ENCODE measurements at places on chromosomes 11 and 22.

- DNase-seq, result no peak
These were observed 33.3 kb upstream of the ZC3H12C start for GRCh38 chr11:110059706-110060463.

GRCh38 chr11:116132273-116132978 is 628.2 kb upstream of the CADM1 start:
- DNase-seq, result no peak

DNA sequence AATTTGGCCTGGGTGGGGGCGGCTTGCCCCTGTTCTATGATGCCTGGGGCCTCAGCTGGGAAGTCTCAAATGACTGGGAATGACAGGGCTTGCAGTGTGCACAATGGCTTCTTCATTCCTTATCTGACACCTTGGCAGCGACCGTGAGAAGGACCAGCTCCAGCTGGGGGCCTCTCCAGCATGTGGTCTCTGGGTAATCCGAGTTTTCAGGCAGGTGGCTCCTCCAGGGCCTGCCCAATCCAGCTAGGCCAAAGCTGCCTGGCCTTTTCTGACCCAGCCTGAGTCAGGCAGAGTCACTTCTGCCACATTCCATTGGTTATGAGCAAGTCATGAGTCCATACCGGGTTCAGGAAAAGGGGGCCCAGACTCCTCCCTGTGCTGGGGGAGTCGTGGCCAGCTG is 646.0 kb downstream of the OPCML start:
- peak; percentile 92 for DNase-seq

GRCh38 chr22:10961043-10961860 is 4566.7 kb upstream of the OR11H1 start:
- DNase-seq, result peak; percentile 48

- peak; percentile 83 for DNase-seq
These were observed at the start of gene OSBPL5 for GRCh38 chr11:3165152-3165705. TSS of gene OSBPL5 (minus strand) at chr11:3165310. CDS start at chr11:3129148, 36,162 bp downstream.

DNA sequence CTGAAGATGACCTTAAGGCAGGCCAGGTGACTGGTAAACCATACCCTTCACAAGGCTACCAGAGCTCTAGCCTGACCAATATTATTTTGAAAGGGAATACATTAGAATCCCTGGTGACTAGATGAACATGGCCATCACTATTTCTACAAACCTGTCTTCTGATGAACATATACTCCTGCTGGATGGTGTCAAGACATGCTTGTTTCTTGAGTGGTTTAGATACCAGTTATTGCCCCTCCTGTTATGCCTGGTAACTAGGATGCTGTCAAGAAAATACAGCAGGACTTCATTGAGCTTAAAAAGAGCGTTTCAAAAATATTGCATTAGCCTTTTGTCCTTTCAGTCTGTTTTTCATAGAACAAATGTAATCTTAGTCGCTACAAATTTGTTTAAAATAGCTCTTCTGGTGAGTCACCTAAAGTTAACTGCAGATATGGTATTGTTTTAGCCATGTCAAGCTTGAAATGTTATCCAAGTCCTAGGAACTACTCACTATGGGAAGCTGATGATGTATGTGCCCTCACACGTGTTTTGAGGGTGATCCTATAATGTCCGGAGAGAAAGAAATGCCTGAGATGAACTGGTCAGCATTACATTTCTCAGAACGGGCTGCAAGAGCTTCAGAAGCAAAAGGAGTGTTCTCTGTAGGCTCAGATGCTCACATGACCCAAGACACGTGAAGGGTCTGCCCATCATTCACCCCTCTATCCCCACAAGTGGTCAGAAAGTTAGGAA is 20.6 kb downstream of the ADM start:
- DNase-seq, result no peak

- peak; percentile 78 for DNase-seq
These were observed 104.8 kb downstream of the ARHGAP42 start for GRCh38 chr11:100791860-100792259.

- DNase-seq, result no peak
These were observed 5.9 kb upstream of the ALKBH3 start for GRCh38 chr11:43874738-43875137.

- no peak for DNase-seq
These were observed 13.6 kb downstream of the DGKZ start for GRCh38 chr11:46360878-46361277.

GRCh38 chr11:10477690-10478046 is 22.6 kb downstream of the AMPD3 start:
- no peak for DNase-seq

- no peak for DNase-seq
These were observed 31.2 kb upstream of the CLNS1A start for GRCh38 chr11:77668760-77669159.

DNA sequence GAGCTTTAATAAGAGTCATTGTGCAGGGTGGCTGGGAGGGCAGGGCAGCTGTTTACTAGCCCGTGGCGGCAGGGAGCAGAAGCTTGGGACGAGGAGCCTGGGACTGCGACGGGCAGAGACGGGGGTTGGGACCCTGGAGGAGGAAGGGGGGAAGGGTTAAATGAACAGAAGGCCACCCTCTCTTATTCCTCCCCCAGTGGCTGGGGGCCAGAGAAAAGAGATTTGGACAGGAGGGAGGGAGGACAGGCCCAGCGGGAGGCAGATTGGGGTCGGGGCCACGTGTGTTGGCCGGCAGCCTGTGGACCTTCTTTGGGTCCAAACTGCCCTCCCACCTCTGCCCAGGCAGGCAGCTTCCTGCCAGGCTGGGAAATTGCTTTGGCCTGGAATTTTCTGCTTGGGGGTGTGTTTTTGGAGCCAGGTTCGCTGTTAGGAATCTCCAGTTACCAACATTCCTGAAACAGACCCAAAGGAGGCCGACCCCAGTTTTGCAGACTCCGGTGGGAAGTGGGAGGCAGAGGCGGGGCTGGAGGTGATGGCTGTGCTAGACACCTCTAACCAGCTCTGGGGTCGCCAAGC is 50.2 kb downstream of the APOL3 start:
- DNase-seq, result peak; percentile 68

DNA sequence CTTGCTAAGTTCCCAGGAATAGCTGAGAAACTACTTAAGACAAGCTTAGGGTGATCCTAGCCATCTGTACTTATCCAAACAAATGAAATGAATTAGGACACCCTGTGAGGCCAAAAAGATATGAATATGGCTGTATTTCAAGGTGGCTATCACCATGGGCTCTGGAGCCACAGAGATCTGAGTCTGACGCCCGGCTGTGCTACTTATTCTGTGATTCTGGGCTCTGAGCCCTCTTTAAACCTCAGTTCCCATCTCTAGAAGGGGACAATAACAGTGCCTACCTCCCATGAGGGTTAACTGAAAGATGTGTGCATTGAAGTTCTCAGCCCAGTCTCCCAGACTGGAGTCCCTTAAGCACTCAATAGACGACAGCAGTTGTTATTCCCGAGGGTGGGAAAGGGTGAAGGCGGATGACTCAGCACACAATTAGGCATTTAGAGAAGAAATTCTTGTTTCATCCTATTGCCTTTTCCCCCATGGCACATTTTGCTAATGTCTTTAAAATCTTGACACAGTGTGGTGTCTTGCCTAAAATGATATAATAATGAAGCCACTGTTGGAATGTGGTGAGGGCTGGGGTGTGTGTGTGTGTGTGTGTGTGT is 132.5 kb downstream of the ADAMTS15 start:
- peak; percentile 87 for DNase-seq

DNA sequence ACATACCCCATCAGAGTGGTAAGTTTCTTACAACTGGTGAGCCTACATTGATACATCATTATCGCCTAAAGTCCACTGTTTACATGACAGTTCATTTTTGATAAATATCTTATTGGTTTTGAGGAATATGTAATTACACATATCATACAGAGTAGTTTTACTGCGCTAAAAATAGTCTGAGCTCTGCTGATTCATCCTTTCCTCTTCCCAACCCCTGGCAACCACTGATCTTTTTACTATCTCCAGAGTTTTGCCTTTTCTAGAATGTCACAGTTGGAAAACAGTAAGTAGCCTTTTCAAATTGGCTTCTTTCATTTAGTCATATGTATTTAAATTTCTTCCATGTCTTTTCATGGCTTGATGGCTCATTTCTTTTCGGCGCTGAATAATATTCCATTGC is 112.8 kb downstream of the LARGE1 start:
- DNase-seq, result no peak

GRCh38 chr22:44743804-44744211 is 8.6 kb upstream of the ARHGAP8 start:
- no peak for DNase-seq

GRCh38 chr11:11045156-11045930 is 187.5 kb upstream of the ZBED5 start:
- DNase-seq, result no peak

DNA sequence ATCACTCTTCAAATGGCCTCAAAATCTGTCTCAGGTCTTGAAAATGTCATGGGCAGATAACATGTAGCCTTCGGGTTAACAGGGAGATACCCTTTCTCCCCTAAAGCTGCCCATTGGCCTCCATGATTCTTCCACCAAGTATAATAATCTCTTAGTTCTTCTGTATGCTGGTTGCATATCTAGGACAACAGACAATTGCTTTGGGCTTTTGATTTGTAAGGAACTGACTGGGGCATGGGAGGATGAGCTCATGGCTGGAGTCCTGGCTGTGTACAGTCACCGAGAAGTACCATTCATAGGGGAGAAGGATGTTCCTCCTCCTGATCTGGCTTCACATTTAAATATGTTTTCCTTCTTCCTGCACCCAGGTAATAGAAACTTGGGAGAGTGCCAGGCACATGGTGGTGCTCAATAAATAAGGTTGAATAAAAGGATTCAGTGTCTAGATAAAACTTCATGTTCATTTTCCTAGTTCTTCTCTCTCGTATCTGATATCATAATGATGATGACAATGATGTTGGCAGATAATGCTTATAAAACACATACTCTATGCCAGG is 2.8 kb upstream of the AMPD3 start:
- DNase-seq, result peak; percentile 22

DNA sequence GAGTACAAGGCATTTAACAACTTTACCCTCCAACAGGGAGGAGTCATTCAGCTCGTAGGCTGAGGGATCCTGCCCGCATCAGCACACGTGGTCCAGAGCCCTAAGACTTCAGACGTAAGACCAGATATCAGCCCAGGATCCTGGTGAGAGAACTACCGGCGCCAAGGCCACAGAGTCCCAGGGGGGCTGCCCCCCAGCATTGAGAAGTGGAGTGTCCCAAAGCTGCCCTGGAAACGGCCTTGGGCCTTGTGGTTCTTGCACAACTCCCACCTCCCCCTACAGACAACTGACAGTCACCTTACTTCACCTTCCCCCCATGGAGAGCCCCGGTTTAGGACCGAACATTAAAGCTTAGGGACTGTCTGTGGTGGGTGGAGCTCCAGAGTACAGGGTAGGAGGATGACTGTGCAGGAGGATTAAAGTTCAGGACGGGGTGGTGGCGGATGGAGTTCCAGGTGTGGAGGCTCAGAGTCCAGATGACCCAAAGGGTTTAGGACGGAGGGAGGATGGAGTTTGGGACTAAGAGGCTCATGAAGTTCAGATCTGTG is 1.0 kb downstream of the C11orf91 start:
- peak; percentile 50 for DNase-seq

GRCh38 chr11:83827940-83828554 is 541.9 kb upstream of the CCDC90B start:
- no peak for DNase-seq

DNA sequence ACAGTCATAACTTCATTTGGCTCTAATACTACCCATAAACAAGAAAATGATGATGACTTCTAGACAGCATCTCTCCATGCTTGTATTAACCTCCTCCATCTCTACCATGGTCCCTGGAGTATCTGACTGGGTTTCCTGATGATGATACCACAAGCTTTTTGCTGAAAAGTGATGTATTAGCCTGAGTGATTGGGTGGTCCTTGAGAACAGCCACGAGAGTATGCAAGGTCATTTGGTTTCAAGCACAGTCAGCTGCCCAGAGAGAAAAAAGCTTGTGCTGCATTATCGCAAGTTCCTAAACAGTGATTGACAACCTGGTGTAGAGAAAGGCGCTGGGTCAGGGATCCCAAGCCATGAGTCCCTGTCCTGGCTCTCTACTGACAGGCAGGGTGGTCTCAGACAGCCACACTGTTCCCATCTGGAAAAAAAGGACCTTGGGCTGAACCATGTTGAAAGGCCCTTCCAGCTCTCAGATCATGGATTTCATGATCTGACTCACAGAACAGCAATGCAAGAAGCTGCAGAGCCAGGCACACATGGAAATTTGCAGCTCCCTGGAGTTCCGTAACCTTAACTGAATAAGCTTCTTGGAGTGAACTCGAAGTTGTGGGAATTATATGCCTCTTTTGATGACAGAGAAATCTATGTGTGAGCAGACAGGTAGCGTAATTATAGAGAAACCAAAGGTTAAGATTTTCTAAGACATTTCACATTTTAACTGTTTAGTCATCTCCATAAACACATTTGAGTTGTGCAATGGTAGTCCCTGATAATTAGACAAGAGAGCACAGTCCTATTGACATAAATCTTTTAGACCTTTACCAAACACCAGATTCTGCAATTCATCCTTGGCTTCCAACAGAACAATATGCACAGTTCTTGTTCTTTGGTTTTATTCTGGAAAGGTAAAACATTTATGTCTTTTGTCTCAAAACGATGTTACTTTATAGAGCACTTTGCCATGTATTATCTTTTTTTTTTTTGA is 54.1 kb upstream of the UBASH3B start:
- peak; percentile 86 for DNase-seq

DNA sequence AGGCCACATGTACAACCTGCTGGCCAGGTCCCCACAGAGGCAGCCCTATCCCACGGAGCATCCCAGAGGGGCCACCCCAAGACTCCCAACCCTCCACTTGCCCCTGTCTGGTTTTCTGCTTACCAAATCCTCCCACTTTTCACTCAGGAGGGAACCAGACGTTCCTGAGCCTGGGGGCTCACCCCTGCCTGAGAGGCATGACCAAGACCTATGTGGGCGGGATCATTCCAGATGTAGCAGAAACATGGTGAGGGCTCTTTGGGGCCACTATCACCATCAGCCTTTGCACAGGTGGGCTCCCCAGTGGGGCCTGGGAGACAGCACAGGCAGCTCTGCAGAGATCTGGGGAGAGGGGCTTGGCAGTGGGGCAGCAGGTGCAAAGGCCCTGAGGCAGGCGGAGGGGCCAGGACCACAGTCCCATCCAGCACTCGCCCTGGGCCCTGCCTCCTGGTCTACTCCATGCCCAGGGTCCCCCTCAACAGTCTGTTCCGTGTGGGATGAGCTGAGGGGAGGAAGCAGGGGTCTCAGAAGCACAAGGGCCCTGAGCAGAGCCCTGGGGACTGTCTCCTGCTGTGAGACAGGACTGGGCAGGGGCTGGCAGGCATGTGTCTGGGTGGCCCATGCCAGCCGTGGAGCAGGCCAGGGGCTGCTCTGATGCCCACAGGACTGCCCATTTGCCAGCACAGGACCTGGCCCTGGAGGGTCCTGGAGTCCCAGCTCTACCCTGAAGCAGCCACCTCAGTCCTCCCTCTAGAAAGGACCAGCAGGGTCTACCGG is 9.4 kb downstream of the PIM3 start:
- DNase-seq, result no peak

Data from islet precursor cell (in vitro differentiated cells).